ENCODE measurements at places on chromosomes 16 and 17. TPM values are rescaled to one million over a fixed set of nuclear protein-coding genes. Genes with fewer than 3 reads are reported as not detected.
A peak's percentile ranks its signal among the peaks of the same experiment; 100 is the strongest.

GRCh38 chr17:60305141-60305540 lies 86.8 kb downstream of the USP32 start:
- DNase-seq, result no peak

DPEP2 gene
- total RNA-seq, result 12.1 TPM

DNA sequence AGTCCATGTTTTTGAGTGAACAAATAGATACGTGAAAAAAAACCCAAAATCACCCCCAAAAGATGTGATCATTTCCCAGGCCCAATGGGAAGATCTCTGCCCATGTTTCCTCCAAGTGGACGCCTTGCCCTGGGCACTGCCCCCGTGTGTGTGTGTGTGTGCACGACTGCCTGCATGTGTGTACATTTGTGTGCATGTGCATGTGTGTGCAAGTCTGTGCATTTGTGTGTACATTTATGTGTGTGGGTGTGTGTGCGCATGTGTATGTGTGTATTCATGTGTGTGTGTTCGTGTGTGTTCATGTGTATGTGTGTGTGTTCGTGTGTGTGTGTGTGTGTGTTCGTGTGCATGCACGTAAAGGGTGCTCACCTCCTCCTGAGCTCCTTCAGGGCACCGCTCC lies 16.8 kb upstream of the LRRC37A3 start:
- no peak for DNase-seq

DNA sequence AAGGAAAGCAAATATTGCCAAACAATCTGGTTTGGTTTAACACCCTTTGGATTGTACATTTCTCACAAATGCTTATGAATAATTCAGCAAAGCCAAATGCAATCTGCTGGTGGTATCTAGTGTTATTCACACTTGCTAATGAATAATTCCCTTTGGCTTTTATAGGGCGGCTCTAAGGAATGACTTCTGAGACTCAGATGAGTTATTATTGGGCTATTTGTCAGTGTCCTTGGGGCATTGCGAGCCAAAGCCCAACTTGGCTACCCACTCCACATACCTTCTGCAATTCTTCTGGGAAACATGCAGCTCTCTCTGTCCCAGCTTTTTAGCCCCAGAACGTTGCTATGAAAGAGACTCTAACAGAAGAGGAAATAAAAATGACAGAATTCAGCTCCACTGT lies 41.1 kb downstream of the FTO start:
- no peak for DNase-seq

LYRM9 gene
- total RNA-seq, result 26.5 TPM

DNA sequence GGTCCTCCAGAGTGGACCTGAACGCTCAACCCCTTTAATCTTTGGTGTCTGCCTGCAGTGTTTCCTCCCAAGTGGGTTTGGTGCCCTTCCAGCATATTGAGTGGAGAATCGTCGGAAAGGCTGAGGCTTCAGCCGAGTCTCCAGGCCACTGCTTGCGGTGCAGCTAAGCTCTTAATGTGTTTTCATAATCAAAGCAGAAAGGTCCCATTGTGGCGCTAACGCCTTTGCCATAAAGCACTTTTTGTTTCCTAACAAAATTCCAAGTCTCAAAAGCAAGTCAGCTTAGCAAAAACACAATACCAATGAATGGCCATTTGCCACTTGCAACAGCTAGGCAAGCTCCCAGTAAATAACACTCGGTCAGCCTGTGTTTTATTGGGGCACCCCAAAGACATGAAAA lies 57.6 kb downstream of the KSR1 start:
- no peak for DNase-seq

GRCh38 chr17:19385521-19385983 lies 1.4 kb downstream of the MFAP4 start:
- DNase-seq, result no peak

TP53TG3C gene
- total RNA-seq, result not detected

AXIN1 gene
- total RNA-seq, result 18.3 TPM

- no peak for DNase-seq
Observed at GRCh38 chr16:51150165-51150887, 744 bp downstream of the SALL1 start.

SAMD14 gene
- total RNA-seq, result 1.0 TPM

DNA sequence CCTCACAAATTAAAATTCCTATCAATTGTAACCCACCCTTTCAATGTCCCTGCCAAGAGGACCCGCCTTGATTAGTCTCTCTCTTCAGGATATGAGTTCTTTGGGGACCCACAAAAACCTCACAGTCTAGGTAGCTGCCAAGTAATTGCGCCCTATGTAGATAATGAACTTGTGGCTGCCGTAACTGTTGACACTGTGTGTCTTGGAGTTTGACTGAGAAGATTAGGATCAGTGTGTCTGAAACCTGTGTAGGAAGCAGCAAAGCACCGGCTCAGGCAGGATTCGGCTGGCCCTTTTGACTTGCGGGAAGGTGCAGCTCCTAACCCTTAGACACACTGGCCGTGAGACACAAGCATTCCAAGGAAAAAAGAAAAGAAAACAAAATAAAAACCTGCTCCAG lies 17.8 kb upstream of the SLC6A4 start:
- no peak for DNase-seq

DNA sequence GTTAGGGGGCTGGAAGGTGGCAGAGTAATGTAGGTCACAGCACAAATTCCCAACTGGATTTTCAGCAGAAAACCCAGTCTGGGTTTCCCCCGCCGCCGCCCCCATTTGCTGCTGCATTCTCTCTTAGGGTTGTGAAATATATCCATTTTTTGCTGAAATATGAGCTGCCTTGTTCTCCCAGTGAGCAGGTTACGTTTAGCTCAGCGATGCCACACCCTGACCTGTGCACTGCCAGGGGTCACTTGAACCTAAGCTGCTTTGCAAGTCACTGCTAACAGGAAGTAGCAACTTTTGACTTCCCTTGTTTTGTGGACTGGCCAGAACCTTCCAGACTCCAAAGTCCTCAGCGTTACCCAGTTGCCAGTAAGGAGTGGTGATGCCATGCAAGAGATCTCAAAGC lies 274.1 kb downstream of the CPPED1 start:
- DNase-seq, result no peak

- DNase-seq, result peak; percentile 84
Observed at GRCh38 chr16:4239020-4239419, 2.9 kb downstream of the SRL start.

VMO1 gene
- total RNA-seq, result 13.1 TPM

GRCh38 chr16:19589771-19590302 lies 34.3 kb downstream of the VPS35L start:
- DNase-seq, result peak; percentile 82

CEP295NL gene
- 5.9 TPM for total RNA-seq
